BJ (cell line): ENCODE measurements at places on chromosomes 2 and 18.

- no peak for DNase-seq
Measured at GRCh38 chr2:222930862-222931261, 70.0 kb downstream of the ACSL3 start.

GRCh38 chr2:164430166-164430783 lies 191.0 kb downstream of the GRB14 start:
- no peak for DNase-seq

GRCh38 chr2:26887151-26887550 lies 39.2 kb downstream of the DPYSL5 start:
- no peak for DNase-seq

DNA sequence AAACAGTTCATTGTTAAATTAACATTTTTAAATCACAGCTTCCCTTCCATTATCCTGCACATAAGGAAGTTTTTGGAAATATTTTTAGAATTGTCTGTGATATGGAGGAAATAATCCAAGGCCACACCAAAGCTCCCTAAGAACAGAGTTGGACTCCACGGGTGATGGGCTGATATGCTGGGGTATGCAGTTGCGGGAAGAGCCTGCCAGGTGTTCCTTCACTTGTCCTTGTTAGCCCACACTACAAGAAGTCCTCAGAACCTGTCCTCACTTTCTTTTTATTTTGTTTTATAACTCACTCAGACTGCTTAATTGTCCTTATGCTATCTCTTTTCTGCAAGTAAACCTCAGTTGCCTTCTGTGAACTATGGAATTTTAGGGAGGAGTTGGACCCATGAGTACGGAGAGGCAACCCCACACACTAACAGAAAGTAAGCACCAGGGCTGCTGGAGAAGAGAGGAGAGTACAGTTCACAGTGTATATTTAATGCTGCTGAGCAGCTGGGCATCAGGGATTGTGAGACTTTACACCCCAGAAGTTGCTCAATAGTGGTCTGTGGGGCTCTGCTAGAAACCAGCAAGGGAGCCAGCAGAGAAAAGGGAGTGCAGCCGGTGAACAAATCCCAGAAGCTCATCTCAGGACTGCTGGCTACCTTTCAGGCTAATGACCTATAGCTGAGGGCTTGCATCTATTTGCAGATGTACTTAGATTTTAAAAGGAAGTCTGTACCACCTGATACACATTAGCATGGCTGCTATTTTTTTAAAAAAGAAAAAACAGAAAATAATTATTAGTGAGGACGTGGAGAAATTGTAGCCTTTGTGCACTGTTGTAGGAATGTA lies 280.1 kb upstream of the STON1 start:
- no peak for DNase-seq

DNA sequence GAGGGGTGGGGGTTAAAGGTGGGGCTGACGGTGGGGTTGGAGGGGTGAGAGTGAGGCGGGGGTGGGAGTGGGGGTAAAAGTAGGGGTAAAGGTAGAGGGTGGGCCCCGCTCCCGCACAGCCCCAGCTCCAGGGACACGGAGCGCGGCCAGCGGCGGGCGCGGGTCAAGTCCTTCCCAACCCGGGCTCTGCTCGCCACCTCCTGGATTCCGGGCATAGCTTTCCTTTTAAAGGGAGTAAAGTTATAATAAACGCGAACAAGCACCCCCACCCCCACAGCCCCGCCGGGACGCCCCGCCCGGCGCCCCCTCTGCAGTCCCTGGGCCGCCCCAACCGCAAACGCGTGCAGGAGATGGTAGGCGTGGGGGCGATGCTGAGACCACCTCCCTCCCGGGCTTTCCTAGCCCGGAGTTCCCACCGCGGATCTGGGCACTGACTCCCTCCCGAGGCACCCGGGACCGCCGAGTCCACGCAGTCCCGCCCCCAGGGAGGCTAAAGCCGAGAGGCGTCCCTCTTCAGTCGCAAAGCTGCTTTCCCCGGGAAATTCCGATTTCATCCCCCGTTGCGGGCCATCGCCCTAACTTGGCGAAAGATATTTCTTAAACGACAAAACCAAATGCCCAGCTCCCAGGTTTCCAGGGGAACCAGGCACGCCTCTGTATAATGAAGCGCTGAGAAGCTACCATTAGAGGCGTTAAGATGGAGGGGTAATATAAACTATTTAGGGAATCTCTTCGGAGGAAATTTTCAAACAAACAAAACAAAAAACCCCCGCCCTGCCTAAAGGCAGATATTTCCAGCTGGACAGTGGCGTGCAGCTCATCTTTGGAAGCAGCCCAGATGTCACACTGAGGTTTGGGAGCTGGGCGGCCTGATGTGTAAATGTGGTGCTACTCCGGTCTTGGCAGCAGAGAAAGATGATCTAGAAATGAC lies at the start of gene LIMS2:
TSS of gene LIMS2 (minus strand) at position 200 of the 931 bp plus-strand sequence. CDS start 506 bp downstream, outside the sequence.
- peak; percentile 37 for DNase-seq

GRCh38 chr2:85578243-85579180 lies 1.1 kb downstream of the VAMP8 start:
- DNase-seq = no peak

DNA sequence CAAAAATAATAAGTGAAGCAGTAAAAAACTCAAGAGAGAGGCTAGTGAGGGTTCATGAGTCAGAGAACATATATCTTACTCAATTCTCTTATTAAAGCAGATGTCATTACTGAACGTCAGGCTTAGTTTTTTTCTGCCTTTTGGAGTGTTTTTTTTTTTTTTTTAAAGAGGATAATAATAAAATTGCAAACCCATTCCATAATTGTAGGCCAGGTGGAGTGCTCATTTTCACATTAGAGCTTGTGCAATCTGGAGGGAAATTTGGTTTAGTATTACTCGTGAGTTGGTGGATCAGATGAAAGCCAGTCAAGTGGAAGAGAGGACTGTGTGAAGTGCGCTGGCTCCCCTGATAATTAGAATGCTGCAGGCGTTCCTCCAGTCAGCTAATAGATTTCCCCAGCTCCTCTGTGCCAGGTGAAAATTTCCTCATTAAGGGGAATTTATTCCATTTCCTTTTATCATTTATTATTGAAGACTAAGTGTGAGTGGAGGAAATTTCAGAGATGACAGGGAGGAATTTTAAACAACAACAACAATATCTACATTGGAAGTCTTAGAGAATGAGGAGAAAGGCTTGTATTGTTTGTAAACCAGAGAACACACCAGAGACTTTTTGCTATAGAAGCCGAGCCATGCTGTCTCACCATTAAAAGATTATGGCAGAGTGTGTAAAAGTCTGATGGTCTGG lies 74.6 kb downstream of the CPS1 start:
- DNase-seq = no peak

DNA sequence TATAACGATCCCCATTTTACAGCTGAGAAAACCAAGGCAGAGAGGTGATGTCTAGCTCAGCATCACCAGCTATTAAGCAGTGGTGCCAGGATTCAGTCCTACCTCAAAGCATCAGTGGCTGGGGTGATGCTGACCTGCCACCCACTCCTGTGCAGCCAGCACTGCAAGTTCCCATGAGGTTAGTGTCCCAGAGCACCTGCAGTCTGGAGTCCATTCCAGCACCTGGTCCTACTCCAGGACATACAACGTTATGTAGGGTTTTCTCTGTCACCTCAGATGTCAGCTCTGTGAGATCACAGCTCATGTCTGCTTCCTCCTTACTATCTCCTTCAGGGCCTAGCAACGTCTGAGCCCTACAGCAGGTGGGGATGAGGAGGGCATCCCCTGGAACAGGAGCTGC lies 328.0 kb upstream of the HS6ST1 start:
- no peak for DNase-seq

- DNase-seq = no peak
Measured at GRCh38 chr2:69171116-69171896, 158.3 kb downstream of the ANTXR1 start.

DNA sequence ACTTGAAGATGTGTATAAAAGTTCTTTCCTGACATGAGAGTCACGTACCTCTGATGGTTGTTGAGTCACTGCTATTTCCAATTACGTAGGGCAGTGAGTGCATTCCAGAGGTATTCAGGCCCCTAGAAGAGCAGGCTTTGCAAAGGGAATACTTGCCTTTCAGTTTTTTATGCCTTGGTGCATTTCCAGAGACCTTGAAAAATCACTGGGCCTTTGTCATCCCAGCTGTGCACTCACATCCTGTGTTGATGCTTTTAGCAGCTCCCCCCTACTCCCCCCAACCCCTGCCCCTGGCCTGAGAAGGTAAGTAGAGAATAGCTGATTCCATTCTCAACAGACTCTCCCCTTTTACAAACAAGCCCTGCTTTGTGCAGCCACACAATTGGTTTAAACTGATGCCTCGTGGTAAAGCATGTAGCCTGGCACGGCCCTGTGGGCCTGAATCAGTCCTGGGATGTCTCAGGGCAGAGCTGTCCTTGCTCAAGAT lies 174.2 kb downstream of the PRPF40A start:
- DNase-seq = peak; percentile 83

DNA sequence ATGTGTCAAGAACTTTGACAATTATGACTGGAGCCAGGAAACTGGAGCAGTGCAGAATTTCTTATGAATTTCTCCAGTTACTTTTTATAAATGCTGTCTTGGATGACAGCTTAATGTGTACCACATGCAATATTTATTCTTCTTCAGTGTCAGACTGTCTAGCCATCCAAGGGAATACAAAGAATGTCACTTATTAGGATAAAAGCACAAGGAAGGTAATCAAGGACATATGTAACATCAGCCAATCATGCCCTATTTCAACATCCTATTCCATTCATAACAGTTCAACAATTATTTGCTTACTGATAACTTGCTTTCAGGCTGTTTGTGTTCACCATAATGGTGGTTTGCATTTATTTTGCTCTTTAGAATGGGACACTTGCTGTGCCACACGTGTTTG lies 139.8 kb downstream of the OLA1 start:
- DNase-seq = no peak
